ENCODE measurements at places on chromosomes 16 and 17. TPM values are rescaled to one million over a fixed set of nuclear protein-coding genes. Genes with fewer than 3 reads are reported as not detected.

- peaks cover 93% of the 10 kb centered on the region for H3K27me3 ChIP-seq
- no peak overlapping the region for H3K27ac ChIP-seq
- peak; percentile 26 for DNase-seq
Measured at GRCh38 chr16:7303052-7303610, 29.5 kb upstream of the RBFOX1 start.

The RNFT1 gene
- 17.0 TPM for total RNA-seq

DNA sequence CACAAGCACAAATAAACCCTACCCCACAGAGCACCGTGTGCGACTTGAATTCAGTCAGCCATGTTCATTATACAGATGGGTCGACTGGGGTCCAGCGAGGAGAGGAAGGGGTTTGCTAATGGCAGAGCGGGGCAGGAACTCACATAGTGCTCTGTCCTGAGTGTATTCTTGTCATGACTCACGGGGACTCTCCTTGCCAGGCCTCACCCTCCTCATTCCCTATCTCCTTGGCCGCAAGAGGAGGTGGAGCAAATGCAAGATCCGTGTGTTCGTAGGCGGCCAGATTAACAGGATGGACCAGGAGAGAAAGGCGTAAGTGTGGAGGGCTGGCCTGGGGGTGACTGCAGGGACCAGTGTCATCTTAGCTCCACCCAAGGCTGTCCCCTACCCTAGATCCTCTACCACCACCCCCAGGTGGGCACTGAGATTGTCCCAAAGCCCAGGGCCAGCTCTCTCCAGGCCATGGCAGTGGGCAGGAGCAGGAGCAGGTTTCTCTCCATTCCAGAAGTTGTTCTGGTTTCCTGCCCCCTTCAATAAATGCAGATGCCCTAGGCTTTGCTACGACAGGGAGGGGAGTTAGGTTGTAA is 29.4 kb downstream of the SLC12A3 start:
- no peak for DNase-seq
- no peaks in the 10 kb centered on the region for H3K27me3 ChIP-seq
- H3K36me3 ChIP-seq, result no peaks in the 10 kb centered on the region
- H3K4me3 ChIP-seq, result no peak overlapping the region
- no peaks in the 10 kb centered on the region for H3K4me1 ChIP-seq
- H3K27ac ChIP-seq, result no peak overlapping the region

DNA sequence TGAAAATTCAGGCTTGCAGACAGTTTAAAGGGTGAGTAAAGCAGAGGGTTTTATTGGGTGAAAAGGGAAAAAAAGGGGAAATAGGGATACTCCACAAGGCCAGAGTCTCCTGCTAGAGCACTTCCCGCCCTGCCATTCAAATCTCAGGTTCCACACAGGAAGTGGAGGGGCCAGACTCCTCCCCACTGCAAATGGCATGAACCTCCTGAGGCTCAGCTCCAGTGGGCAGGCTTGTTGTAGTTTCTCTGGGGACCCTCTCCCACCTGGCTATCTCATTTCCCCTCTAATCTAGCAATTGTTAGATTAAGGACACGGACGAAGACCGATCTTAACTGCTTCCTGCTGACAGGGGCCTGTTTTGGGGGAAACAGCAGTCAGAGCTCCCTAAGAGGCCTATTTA is 43.4 kb downstream of the TAOK1 start:
- DNase-seq, result no peak
- H3K36me3 ChIP-seq, result peaks cover 9% of the 10 kb centered on the region
- H3K4me3 ChIP-seq, result no peak overlapping the region

The C16orf86 gene
- total RNA-seq, result 1.7 TPM

- H3K36me3 ChIP-seq, result peaks cover 3% of the 10 kb centered on the region
- DNase-seq, result no peak
- H3K4me1 ChIP-seq, result peaks cover 39% of the 10 kb centered on the region
- no peak overlapping the region for H3K27ac ChIP-seq
- H3K4me3 ChIP-seq, result no peak overlapping the region
Measured at GRCh38 chr17:59361916-59362810, 30.7 kb downstream of the YPEL2 start.

DNA sequence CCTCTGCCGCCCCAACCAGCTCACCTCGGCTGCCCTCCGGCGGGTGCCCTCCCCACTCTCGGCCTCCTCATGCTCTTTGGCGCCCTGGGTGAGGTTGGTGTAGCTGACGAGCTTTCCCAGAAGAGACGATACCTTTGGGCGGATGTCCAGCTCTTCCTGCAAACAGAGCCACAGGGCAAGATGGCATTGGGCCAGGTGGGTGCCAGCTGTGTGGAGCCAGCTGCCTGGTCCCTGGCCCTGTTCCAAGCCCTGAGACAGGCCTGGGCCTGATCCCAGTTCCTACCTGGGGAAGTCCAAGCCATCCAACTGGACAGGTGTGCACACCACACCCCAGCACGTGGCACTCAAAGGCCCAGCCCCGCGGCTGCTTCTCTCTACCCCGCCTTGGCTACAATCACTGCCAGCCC is 6.9 kb downstream of the SLC12A4 start:
- H3K27me3 ChIP-seq, result no peaks in the 10 kb centered on the region
- H3K36me3 ChIP-seq, result peaks cover 6% of the 10 kb centered on the region
- peaks cover 21% of the 10 kb centered on the region for H3K4me1 ChIP-seq
- DNase-seq, result no peak
- H3K27ac ChIP-seq, result peak overlapping the region; percentile 43

- no peak for DNase-seq
- peaks cover 15% of the 10 kb centered on the region for H3K36me3 ChIP-seq
- H3K4me3 ChIP-seq, result peak overlapping the region; percentile 67
- peaks cover 57% of the 10 kb centered on the region for H3K4me1 ChIP-seq
- no peak overlapping the region for H3K27ac ChIP-seq
- H3K27me3 ChIP-seq, result peaks cover 62% of the 10 kb centered on the region
Measured at GRCh38 chr17:74213861-74214391, 555 bp downstream of the TTYH2 start.

GRCh38 chr16:2911638-2912329 is at the start of gene FLYWCH1:
Gene FLYWCH1, plus strand, starts transcription at chr16:2911931. Its CDS starts 17,755 bp downstream, at chr16:2929686.
- peak within 1 kb of the TSS; percentile 93 for H3K4me3 ChIP-seq
- peaks cover 20% of the 10 kb centered on the region for H3K27me3 ChIP-seq
- H3K36me3 ChIP-seq, result no peaks in the 10 kb centered on the region
- peak; percentile 98 for DNase-seq
- H3K27ac ChIP-seq, result peak within 1 kb of the TSS; percentile 88
- peaks cover 28% of the 10 kb centered on the region for H3K4me1 ChIP-seq

The CAVIN1 gene
- total RNA-seq, result 0.14 TPM

DNA sequence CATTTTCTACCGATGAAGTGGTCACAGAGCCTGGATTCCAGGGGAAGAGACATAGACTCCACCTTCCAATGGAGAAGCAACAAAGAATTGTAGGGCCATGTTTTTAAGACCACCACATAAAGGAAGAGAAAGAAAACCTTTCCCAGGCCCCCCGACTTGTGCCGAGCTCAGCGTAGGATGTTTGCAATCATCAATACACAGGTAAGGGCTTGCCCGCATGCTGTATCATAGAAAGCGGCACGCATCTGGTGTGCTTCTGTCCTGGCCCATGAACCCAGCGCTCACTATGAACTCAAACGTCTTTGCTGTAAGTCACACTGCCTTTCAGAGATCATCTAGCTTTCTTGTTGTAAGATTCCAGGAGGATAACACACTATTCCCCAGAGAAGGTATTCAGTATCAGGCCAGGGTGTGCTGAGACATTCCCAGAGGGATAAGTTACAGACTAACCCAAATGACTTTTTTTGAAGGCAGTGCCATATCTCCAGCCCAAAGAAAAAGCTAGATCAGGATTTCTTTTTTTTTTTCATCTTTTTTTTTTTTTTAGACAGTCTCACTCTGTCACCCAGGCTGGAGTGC is 79.5 kb upstream of the RPL38 start:
- H3K4me3 ChIP-seq, result no peak overlapping the region
- no peak for DNase-seq
- H3K4me1 ChIP-seq, result peaks cover 20% of the 10 kb centered on the region
- no peaks in the 10 kb centered on the region for H3K27me3 ChIP-seq

- no peak overlapping the region for H3K4me3 ChIP-seq
- H3K36me3 ChIP-seq, result no peaks in the 10 kb centered on the region
- H3K27me3 ChIP-seq, result no peaks in the 10 kb centered on the region
- H3K27ac ChIP-seq, result no peak overlapping the region
Measured at GRCh38 chr16:28859326-28859725, 4.3 kb upstream of the SH2B1 start.

- H3K4me3 ChIP-seq, result no peak overlapping the region
- H3K27ac ChIP-seq, result no peak overlapping the region
- H3K27me3 ChIP-seq, result no peaks in the 10 kb centered on the region
- no peak for DNase-seq
- no peaks in the 10 kb centered on the region for H3K36me3 ChIP-seq
Measured at GRCh38 chr17:50774225-50774803, 7.0 kb upstream of the ANKRD40CL start.

GRCh38 chr17:72412650-72413076 is 291.8 kb downstream of the SOX9 start:
- H3K27ac ChIP-seq, result no peak overlapping the region
- DNase-seq, result no peak
- H3K4me3 ChIP-seq, result no peak overlapping the region
- H3K27me3 ChIP-seq, result no peaks in the 10 kb centered on the region
- H3K4me1 ChIP-seq, result peaks cover 26% of the 10 kb centered on the region

DNA sequence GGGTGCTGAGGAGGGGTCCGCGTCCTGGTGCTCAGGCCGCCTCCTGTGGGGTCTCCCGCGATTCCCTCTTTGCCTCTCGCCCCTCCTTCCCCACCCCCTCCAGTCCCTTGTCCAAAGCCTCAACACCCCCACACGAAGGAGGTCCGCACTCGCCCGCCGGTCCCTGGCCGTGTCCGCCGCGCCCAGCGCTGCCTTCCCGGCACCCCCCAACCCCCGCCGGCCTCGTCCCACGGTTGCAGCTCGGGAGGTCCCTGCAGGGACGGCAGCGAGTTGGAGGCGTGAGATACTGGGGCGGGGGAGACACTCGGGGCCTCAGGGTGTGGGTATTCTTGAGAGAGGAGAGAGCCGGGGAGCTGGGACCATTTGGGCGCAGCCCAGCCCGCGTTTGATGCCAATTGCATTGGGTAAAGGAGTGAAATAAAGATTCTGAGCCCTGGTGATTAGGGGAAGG is 468 bp downstream of the FLYWCH2 start:
- no peaks in the 10 kb centered on the region for H3K36me3 ChIP-seq
- peaks cover 18% of the 10 kb centered on the region for H3K27me3 ChIP-seq
- peak overlapping the region; percentile 93 for H3K4me3 ChIP-seq
- H3K4me1 ChIP-seq, result peaks cover 18% of the 10 kb centered on the region
- no peak overlapping the region for H3K27ac ChIP-seq

DNA sequence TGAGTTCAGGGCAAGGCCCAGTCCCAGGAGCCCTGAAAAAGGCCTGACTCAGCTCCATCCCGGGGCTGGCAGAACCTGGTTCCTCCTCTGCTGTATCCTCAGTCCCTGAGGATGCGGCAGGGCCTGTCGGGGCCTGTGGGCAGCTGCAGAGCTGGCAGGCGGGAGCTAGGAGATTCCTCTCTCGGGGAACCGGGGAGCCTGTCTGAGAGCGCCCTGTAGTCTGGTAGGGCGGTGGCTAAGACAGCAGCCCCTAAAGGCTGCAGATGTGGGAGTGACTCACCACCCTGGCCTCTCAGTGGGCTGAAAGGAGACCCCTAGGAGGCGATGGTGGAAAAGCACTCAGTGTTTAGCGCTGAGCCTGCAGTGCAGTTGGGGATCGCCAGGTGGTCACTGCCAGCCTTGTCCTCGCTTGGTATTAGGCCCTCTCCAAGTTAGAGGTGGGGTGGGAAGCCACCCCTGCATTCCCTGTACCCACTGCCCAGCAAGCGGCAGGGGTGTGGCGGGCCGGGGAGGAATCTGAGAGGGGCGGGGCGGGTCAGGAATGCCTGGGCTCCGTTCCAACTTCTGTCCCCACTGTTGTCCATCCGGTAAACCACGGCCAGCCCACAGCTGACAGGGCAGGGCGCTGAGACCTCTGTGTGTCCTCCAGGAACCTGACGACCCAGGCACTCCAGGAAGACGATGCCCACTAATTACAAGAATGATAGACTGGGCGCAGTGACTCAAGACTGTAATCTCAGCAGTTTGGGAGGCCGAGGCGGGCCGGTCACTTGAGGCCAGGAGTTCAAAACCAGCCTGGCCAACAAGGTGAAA is 29.5 kb upstream of the CDH1 start:
- H3K4me1 ChIP-seq, result peaks cover 9% of the 10 kb centered on the region
- no peaks in the 10 kb centered on the region for H3K36me3 ChIP-seq
- H3K27me3 ChIP-seq, result peaks cover 2% of the 10 kb centered on the region
- H3K4me3 ChIP-seq, result no peak overlapping the region
- DNase-seq, result peak; percentile 18

DNA sequence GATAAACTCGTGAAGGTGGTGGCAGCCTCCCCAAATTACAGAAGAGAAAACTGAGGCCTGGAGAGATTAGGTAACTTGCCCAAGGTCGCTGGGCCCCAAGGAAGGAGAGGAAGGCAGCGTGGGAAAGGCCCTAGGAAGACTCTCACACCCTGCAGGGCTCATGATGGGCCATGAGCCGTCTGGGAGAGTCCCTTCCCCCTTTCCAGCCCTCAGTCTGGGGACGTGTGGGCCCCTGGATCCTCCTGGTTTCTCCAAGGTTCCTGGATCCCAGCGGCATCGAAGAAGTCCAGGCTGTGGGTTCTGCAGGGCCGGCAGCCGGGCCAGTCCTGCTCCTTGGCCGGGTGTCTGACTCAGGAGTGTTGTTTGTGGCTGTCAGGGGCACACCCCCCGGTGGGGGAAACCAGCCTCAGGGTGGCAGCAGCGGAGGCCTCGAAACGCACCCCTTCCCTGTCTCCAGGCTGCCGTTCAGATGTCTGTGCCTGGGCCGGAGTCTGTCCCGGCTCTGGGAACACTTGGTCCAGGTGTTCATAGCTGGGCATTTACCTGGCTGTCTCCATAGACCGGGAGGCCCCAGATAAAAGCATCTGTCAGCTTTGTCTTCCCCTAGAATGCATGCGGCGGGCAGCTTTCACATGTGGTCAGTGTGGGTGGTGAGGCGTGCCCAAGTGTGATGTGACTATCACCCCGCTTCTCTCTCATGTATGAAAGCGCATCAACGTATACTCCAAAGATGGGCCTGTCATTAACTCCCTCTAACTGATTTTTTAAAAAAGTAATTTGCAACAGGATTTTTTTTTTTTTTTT is 3.7 kb upstream of the RAP1GAP2 start:
- H3K27me3 ChIP-seq, result peaks cover 4% of the 10 kb centered on the region
- no peak overlapping the region for H3K27ac ChIP-seq
- H3K4me1 ChIP-seq, result no peaks in the 10 kb centered on the region
- no peak overlapping the region for H3K4me3 ChIP-seq

The NEUROD2 gene
- not detected for total RNA-seq

DNA sequence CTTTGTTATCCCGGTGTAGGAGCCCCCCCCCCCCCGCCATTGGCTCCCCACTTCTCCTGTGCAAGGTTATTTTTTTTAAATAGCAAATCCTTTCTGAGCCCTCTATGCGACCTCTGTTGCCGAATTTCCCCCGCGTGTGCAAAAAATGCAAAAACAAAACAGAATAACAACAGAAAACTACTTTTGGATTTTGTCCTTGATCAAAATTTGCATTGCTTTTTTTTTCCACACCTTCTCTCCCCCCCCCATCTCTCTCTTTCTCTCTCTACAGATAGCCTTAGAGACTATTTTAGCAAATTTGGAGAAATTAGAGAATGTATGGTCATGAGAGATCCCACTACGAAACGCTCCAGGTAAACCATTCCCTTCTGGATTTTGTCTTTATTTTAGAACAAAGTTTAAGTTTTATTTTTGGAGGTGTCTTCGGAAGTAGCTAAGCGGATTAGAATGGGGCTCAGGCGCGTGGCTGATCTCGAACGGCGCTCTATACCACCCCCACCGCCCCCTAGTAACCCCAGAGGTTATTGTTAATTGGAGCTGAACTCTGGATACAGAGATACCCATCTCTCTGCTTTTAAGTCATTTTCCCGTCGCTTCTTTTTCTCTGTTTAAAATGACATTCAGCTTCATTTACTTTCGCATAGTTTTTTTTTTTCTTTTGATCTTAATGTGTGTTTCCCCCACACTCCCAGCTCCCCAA is 1.0 kb downstream of the MSI2 start:
- peaks cover 73% of the 10 kb centered on the region for H3K4me1 ChIP-seq
- peaks cover 7% of the 10 kb centered on the region for H3K36me3 ChIP-seq
- H3K27me3 ChIP-seq, result no peaks in the 10 kb centered on the region
- H3K4me3 ChIP-seq, result peak overlapping the region; percentile 94

The CMTM1 gene
- 18.4 TPM for total RNA-seq

The HOXB9 gene
- total RNA-seq, result 89.8 TPM

The MFAP4 gene
- total RNA-seq, result 0.26 TPM

The CA7 gene
- total RNA-seq, result not detected
